Retinal pigment epithelial cell (primary cell): ENCODE measurements at places on chromosomes 13 and 19.
A peak's percentile ranks its signal among the peaks of the same experiment; 100 is the strongest.

DNA sequence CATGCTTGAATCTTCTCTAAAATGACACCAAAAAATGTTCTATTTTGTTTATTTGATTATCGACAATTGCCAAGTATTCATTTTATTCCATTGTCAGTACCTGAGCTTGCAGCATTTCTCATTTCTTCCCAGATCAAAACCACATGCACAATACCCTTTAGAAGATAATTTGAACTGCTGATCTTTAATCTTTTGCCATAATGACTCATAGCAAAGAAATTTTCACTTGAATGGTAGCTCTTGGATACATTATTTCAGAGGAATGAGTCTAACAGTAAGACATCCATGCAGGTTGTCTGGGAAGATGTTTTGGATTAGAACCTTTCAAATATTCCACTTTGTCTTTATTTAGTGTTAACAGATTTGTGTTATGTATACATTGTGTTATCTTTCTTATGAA lies 42.0 kb upstream of the RXFP2 start:
- DNase-seq = no peak

GRCh38 chr19:42246143-42246921 lies 3.9 kb upstream of the GSK3A start:
- no peak for DNase-seq

DNA sequence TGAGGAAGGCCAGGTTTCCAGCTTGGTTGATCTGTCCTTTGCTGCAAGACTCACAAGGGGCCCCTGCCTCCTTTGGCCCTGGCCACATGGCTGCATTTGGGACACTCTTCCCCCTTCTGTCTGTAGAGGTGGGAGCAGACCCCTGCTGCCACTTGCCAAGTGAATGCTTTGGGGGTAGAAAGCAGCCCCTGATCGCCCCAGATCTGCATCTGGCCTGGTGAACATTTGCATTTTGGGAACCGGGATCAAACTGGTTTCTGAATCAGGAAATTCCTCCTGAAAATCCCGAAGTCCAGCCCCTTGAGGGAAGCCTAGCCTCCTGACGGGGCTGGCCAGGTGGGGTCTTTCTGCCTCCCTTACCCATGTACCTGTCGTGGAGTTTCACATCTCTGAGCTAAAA lies 14.9 kb downstream of the DPF1 start:
- no peak for DNase-seq

DNA sequence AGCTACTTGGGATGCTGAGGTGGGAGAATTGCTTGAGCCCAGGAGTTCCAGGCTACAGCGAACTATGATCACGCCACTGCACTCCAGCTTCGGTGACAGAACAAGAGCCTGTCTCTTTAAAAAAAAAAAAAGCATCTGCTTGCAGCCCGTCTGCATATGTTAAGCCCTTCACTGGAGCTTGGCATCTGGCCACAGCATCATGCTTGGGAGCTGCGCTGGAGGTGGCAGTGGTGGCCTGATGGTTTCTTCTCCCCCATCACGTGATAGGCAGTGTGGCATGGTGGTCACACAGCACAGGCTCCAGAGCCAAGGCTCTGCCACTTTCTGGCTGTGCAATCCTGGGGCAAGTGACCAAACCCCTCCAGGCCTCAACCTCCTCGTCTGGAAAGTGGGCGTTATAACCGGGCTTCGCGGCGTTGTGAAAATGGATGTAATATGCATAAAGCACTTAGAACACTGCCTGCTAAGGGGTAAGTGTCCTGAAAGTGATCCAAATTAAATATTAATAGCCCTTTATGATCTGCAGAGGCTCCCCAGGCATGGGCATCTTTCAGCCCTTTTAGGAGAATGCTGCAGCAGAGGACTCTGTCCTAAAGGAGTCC lies 24.4 kb downstream of the MARK4 start:
- peak; percentile 53 for DNase-seq

- no peak for DNase-seq
These were observed 1427.7 kb downstream of the EFNB2 start for GRCh38 chr13:105107781-105108180.

DNA sequence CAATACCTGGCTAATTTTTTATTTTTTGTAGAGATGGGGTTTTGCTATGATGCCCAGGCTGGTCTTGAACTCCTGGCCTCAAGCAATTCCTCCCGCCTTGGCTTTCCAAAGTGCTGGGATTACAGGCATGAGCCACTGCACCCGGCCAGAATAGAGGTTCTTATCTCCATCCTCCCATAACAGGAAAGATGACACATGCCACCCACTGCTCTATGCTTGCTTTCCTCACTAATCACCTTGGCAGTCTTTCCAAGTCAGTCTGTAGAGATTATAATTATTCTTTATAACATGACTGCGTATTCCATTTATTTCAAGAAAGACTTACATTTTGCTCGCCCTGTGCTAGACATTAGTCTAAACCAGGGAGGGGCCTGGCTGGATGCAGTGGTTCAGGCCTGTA lies 6.7 kb downstream of the VAV1 start:
- DNase-seq = no peak

DNA sequence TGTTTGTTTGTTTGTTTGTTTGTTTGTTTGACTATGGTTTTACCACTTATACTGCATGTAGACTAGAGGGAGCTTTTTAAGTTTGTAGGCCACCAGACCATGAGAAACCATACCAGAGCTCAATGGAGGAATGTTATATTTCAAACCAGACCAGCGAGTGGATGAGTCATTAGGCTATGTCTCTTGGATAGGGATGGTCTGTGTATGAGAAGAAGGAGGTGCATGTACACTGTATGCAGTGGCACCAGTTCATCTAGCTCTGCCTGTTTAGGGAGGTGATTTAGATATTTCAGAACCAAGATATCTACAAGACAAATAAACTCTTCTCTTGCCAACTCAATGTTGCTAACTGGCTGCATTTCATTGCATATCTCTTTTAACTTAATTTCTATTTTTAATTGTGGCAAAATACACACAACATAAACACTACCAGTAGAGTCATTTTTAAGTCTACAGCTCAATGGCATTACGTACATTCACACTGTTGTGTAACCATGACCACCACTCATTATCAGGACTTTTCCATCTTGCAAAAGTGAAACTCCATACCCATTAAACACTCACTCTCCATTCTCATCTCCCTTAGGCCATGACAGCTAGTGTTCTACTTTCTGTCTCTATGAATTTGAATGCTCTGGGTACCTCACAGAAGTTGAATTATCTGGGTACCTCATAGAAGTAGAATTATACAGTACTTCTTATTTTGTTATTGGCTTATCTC lies 29.2 kb downstream of the SYDE1 start:
- DNase-seq = no peak

GRCh38 chr19:52963247-52963618 lies 552 bp upstream of the ZNF816 start:
- no peak for DNase-seq

GRCh38 chr19:791007-791566 lies 6.2 kb upstream of the PTBP1 start:
- no peak for DNase-seq

- DNase-seq = no peak
These were observed 374.3 kb downstream of the EFNB2 start for GRCh38 chr13:106161146-106161545.

DNA sequence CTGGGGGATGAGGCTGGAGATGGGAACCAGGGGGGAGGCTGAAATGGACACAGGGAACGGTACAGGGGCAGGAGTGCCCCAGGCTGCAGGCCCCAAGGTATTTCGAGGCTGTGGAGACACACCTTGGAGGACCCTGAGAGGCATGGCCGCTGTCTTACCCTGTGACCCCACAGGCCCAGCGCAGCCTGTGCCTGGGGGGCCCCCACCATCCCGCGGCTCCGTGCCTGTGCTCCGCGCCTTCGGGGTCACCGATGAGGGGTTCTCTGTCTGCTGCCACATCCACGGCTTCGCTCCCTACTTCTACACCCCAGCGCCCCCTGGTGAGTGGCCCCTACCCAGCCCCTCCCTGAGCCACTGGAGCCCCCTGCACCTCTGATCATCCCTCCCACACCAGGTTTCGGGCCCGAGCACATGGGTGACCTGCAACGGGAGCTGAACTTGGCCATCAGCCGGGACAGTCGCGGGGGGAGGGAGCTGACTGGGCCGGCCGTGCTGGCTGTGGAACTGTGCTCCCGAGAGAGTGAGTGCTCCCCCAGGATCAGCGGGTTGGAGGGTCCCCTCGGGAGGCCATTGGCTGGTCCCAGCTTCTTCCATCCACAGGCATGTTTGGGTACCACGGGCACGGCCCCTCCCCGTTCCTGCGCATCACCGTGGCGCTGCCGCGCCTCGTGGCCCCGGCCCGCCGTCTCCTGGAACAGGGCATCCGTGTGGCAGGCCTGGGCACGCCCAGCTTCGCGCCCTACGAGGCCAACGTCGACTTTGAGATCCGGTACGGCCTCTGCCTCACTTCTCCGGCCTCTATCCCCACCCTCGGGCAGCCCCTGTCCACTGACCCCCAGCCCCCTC lies 16.9 kb upstream of the SPIB start:
- DNase-seq = no peak

DNA sequence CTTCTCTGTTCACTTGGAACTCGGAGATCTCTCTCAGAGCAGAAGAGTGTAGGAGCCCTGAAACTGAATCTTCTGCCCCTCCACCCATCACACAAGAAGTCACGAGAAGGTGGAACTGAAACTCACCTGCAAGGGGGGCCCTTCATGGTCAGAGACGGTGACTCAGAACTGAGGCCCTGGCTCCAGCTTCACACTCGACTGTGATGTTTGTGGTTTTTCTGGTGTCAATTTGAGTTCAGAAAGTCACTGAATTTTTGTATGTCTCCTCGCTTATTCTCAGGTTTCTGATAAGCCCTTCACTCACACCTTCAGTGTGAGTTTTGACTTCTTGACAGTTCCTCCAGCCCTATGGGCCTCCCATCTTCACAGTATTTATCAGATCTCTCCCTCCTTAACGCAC lies 23.1 kb downstream of the SIGLEC5 start:
- DNase-seq = no peak

- DNase-seq = no peak
These were observed 78.2 kb downstream of the LRCH1 start for GRCh38 chr13:46631179-46631542.

- no peak for DNase-seq
These were observed 19.2 kb upstream of the ERCC1 start for GRCh38 chr19:45442778-45443461.

GRCh38 chr19:41416194-41416674 lies 10.9 kb downstream of the B3GNT8 start:
- DNase-seq = no peak

GRCh38 chr13:72757792-72758535 lies 23.7 kb downstream of the DIS3 start:
- DNase-seq = no peak

- DNase-seq = no peak
These were observed 20.5 kb downstream of the CYTH2 start for GRCh38 chr19:48489608-48490216.

DNA sequence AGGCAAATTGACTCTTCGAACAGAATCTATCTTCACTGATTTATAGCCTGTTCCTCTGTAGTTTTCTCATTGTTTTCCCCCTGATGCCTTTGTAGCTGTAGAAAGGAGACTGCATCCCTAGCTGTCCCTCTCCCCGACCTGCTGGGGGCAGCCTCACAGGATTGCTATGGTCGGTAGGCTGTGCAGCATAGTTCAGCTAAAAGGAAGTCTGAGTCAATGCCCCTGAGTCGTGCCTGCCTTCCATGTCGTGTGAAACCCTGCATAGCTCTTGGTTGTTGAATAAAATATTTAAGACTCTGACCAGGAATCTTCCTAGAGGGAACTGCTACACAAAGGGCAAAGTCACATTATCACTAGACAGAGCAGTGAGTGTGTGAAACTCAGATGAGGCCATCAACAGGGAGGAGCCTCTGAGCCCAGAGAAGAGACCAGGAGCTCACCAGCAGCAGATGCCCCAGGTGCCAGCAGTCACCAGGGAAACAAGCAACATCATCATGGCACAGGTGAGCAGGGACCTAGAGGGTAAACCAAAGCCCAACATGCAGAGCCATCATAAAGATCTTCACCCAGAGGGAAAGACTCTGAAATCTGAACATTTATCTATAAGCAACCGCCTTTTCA lies 108.4 kb upstream of the NBEA start:
- DNase-seq = no peak

DNA sequence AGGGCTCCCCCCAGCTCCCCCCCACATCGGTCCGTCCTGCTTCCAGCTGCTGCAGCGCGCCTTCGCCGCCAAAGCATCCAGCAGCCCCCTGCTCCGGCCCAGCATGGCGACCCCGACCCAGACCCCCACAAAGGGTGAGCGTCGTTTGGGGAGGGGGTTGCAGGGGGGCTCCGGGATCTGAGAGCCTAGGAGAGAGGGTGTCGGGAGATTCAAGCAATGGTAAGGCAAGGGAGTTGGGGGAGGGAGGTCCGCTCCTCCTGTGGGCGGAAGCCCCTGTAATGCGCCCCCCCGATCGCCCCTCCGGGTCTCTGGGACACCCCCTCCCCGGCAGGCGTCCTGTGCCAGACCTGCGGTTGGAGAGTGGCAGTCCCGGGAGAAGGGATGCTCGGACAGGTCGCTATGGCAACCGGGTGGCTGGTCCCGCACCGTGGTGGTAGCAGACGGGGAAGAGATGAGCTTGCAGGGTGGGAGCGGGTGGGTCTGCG lies at the start of gene FXYD7:
FXYD7 (plus strand) TSS at position 25 of the 485 bp plus-strand sequence; CDS start at position 104, 79 bp downstream.
- no peak for DNase-seq

GRCh38 chr19:37329686-37330085 lies 41.2 kb upstream of the ZNF527 start:
- no peak for DNase-seq

DNA sequence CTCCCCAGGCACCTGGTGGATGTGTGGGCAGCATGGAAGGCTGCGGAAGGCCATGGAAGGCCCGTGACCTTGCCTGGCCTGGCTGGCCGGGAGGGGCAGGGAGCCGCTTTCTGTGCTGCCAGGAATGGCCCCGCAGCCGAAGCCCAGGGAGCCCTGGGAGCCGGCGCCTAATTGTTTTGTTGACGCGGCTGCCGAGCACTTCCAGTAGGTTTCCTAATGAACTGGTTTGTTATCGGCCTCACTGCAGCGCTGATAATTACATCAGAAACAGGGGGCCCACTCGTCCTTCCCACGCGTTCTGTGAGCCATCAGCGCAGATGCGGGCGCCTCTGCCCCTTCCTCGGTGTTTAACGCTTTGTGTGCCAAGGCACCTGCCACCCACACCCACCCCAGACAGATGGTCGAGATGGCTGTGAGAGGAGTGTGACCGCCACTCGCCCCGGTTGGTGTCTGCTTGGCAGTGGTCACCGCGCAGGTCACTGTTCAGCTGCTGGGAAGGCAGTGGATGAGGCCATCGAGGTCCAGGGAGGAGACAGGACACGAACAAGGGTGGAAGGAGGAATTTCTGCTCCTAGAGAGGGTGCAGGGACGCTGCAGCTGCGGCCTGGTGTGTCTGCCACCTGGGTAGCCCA lies 124.5 kb downstream of the KDM4B start:
- no peak for DNase-seq

GRCh38 chr19:41924151-41925145 lies 3.8 kb downstream of the ERFL start:
- DNase-seq = no peak

DNA sequence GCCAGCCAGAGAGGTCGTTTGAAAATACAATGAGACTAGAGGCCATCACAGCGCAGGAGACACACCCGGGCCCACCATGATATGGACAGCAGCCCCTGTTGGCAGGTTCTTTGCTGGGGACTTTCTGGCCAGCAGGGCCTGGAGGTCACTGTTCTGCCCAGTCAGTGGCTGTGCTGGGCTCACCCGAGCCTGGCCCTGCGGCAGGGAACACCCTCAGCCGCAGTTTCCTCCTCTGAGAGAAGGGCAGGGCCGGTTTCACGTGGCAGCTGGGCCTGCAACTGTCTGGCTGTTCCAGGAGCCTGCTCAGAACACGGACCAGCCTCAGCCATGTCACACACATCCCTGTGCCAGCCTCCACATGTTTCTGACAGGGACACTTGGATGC lies 39.4 kb downstream of the ADPRHL1 start:
- no peak for DNase-seq

- no peak for DNase-seq
These were observed 437.0 kb downstream of the KLF12 start for GRCh38 chr13:73697166-73697565.
